CD14-positive monocyte (primary cell): ENCODE measurements at places on chromosomes 7 and 10.
A peak's percentile ranks its signal among the peaks of the same experiment; 100 is the strongest.

GRCh38 chr7:69790977-69791724, 192.9 kb downstream of the AUTS2 start:
- DNase-seq = no peak

DNA sequence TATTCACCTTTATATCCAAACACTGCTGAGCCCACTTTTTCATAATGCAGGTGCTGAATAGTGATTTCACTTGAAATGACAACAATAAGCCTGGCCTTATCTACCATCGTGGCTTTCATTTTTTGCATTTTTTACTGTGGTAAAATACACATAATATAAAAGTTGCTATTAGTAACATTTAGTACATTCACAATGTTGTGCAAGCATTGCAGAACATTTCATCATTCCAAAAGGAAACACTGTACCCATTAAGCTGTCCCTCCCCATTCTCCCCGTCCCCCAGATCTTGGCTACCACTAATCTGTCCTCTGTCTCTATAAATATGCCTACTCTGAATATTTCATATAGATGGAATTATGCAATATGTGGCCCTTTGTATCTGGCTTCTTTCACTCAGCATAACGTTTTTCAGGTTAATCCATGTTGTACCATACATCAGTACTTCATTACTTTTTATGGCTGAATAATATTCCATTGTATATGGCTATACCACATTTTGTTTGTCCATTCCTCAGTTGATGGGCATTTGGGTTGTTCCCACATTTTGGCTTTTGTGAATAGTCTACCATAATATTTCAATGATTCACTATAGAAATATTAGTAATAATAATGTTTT, 68.5 kb upstream of the ARID5B start:
- DNase-seq = no peak

GRCh38 chr10:12774204-12774894, 227.2 kb downstream of the CCDC3 start:
- no peak for DNase-seq

DNA sequence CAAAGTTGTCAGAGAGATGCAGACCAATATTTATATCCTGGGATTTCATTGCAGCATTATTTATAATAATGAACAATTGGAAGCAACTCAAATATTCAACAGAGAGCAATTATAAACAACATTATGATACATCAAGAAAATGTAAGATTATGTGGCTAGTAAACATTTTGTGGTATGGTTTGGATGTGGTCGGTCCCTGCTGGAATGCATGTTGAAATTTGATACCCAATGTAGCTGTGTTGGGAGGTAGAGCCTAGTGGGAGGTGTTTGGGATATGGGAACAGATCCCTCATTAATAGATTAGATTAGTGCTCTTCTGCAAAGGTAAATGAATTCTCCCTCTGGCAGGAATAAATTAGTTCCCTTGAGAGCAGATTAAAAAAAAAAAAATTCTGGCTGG, 350.9 kb downstream of the ANKRD30A start:
- DNase-seq = no peak

DNA sequence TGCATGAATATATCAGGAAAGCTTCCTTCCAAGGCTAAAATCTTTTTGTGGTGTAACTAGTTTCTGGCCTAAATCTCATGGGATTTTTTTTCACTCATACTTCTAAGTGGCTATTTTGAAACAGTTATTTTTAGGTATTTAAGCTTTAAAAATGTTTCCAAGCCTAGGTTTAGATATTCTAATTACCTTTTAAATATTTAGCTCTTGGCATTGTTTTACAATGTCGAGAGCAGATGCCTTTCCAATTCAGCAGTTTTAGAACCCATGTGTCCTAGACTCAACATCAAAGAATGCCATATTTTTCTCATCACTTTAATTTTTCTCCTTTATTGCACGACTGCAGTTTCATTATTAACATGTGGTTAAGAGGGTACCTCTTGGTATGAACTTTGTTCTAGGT, 27.1 kb upstream of the STOX1 start:
- no peak for DNase-seq

DNA sequence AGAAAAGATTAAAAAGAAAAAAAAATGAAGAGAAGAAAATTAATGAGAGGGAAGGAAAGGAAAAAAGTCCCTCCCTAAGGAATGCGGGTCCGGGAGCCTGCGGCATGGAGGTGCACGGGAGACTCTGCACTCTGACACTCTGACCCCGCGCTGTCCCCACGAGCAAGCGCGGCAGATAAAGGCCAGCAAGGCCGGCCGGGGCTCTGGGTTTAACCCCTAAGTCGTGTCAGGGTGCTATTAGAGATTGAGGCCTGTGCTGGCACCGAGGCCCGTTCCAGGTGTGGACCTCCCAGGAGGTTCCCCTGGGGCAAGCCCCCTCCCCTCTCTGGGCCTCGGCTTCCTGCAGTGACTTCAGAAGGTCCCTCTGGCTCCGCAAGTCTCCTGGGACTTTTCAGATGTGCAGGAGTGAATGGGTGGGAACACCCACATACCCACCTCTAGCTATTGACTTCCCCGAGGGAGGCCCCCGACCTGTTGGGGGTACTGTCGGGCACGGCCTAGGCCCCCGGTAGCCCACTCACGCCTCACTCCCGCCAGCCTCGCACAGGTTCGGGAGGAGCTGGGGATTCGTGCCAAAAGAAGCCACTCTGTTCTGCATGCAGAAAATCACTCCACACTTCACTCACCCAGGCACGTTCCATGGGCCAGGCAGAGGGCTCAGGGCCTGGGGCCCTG, 164.1 kb downstream of the TCERG1L start:
- DNase-seq = no peak

DNA sequence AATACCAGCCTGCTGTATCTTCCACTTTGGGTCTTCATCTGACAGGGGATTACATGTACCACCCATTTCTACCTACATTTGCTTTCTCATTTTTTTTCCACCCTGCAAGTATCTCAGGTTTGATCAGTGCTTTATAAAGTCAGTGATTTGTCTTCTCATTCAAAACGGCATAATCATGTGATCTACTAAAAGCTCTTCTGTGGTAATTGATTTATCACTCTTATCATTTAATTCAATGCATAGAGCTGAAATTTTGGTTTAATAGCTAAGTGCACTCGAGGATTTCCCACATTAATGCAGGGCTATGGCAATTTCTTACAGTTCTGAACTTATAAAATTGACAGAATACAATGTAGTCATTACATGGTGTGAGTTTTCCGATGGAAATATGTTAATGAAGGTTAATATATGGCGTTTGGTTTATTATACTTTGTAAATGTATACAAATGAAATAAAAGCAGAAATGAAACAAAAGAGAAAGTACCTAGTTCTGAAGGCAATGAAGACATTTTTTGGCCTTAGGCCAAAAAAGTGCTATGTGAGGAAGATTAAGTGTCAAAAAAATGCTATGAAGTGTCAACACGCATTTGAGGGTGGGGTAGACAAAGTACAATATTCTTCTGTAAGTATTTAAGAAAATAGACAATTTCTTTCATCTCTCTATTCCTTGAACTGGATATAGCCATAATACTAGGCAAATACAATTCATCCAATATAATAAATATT, 457.3 kb downstream of the ETV1 start:
- DNase-seq = no peak

- no peak for DNase-seq
Observed at GRCh38 chr7:29956487-29956836, 33.1 kb downstream of the SCRN1 start.

GRCh38 chr10:114131094-114131493, 42.9 kb downstream of the CCDC186 start:
- DNase-seq = peak; percentile 47

- DNase-seq = no peak
Observed at GRCh38 chr10:33329178-33329577, 5.3 kb downstream of the NRP1 start.

- DNase-seq = no peak
Observed at GRCh38 chr7:108973075-108973474, 403.4 kb downstream of the DNAJB9 start.

GRCh38 chr10:100986623-100986951, 710 bp downstream of the MRPL43 start:
- DNase-seq = no peak

DNA sequence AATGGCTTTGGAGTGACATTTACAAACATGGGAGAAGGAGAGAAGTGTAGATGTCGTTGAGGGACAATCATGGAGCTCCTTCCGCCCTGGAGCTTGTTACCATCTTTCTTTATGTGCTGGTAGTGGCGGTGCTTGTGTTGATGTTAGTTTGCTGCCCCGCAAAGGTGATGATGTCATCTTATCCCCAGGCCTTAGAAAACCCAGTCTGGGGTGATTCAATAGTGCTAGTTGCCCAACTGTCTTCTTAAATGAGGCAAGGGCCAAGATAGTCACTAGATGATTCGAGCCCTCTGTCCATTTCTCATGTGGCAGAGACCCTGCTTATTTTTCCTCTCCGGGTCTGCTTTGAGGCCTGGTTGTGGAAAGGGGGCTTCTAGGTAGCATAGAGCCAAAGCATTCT, 277.4 kb downstream of the CCSER2 start:
- DNase-seq = no peak

DNA sequence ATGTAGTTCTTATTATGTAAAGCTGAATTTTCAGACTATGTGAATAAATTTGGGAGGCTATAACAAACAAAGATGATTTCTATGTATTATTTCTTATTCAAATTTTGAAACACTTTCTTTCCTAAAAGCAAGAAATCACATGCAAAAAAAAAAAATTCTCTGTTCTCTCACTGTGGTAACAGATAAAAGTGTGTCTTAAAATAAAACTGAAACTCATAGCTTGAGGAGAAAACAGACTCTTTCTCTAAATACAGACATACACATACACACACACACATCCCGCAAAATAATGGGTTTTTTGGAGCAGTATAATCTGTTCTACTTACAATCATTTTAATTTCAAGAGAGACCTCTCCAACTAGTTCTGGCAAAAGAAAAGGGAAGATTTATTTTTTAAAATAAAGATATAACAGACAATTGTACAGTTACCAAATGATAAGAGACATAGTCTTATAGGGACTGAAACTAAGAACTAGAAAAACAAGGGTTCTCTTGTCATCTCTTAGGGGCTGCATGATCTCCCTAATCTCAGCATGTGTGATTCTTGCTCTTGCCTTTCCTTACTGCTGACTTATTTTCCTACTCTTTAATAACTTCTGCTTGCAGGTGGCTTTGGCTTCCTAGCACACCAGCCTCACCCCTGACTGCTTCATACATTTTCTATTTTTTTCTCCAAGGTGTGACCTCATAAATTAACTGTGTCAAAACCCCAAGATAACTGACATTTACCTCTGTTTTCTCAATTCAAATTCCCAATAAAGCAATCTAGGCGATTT, 483.5 kb upstream of the POT1 start:
- no peak for DNase-seq

DNA sequence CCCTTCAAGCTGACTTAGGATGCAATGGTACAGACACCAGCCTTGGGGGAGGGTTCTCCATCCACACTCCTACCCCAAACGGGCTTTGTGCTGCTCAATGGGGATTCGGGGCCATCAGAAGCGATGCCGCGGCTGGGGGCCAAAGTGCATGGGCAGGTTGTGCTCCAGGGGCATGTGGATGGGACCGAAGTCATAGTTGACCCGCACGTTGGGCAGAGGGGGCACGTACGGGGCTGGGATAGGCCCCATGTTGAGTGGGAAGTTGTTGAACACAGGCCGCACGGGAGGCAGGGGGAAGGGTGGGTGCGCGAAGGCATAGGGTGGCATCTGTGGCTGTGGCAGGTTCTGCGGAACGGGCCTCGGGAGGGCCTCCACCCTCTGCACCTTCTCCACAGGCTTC, 158.7 kb downstream of the RNF216 start:
- DNase-seq = no peak

DNA sequence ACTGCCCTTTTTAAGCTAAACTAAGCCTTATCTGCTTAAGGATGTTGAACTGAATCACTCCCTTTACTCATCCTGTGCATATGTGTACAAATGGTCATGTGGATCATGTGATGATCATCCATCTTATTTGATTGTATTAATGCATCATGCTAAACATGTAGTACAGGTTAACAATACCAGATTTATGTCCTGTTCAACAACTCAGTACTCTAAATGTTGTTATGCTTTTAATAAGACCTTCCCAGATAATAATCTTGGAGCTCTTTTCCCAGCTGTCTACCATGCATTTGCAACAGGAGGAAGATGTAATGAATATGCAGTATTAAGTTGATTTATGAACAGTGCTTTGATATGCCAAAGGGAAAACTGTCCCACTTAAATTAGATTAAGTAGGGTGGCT, 318.0 kb downstream of the BICC1 start:
- no peak for DNase-seq

DNA sequence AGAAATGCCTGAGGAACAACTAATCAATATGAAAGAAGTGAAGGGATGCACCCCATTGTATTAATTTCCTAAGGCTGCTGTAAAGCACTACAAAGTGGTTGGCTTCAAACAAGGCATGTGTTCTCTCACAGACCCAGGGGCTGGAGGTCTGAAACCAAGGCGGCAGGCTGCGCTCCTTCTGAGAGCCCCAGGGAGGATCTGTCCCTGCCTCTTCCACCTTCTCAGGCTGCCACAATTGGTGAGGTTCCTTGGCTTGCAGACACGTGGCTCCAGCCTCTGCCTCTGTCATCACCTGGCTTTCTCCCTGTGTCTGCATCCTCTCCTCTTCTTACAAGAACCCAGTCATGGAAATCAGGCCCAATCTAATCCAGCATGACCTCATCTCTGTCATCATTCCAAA, 110.1 kb downstream of the TNS3 start:
- no peak for DNase-seq

DNA sequence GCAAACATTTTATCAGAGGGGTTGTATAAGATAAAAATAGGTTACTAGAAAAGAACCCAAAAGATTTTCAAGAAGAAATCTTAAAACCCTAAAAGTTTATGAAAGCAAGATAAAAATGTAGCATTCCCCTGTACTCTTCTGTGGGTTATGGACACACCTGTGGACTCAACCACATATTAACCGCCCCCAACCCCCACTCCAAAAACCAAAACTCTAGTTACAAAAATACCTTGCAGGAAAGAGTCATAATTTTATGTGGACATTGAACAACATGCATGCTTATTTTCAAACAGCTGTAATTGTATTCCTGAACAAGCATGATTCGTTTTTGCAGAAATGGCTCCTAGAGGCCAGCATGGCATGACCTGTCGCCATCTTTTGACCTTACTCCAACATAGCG, 466.9 kb downstream of the PHTF2 start:
- no peak for DNase-seq

GRCh38 chr7:123725586-123726171, 23.1 kb downstream of the WASL start:
- no peak for DNase-seq

DNA sequence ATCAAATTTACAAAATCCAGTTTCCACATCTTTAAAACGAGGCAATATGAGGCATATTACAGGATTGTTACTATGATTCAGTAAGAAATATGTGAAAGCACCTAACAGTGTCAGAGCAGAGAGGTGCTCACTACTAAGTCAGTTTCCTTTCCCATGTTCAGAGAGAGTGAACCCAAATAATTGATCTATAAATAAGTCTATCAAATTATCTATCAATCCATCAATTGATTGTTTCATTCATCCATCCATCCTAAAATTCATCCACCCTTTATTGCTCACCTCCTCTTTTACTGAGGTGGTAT, 340.8 kb downstream of the SUGCT start:
- DNase-seq = no peak

DNA sequence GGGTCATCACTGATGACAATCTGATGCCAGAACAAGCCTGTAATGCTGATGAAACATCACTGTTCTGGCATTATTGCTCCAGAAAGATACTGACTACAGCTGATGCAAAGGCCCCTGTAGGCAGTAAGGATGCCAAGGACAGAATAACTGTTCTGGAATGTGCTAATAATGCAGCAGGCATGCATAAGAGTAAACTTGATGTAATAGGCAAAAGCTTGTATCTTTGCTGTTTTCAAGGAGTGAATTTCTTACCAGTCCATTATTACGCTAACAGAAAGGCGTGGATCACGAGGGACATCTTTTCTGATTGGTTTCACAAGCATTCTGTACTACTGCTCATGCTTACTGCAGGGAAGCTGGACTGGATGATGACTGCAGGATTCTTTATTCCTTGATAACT, 18.7 kb downstream of the LCOR start:
- DNase-seq = no peak
